ENCODE measurements at places on chromosomes 6 and 20.

GRCh38 chr6:76453270-76453669 is 380.8 kb upstream of the IMPG1 start:
- no peak for DNase-seq

GRCh38 chr20:51752343-51752951 is 15.7 kb downstream of the ATP9A start:
- no peak for DNase-seq

- DNase-seq = no peak
These were observed 919.6 kb upstream of the MAP3K7 start for GRCh38 chr6:91506509-91506908.

DNA sequence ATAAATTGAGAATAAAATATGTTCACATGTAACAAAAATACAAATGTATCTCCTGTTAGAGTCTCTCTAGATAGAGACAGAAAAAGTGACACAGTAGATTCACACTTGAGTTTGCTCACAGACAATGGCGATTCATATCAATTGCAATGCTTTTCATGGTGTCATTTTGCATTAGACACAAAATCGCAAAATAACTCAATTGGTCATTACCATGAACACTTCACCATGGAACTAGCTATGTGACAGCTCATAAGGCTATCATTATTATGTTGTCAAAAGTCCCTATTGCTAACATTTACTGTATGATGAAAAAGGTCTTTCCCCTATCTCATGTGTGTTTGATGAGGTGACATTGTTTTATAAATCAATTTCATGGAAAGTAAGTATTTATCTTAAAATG is 249.5 kb upstream of the AGPAT4 start:
- DNase-seq = no peak

DNA sequence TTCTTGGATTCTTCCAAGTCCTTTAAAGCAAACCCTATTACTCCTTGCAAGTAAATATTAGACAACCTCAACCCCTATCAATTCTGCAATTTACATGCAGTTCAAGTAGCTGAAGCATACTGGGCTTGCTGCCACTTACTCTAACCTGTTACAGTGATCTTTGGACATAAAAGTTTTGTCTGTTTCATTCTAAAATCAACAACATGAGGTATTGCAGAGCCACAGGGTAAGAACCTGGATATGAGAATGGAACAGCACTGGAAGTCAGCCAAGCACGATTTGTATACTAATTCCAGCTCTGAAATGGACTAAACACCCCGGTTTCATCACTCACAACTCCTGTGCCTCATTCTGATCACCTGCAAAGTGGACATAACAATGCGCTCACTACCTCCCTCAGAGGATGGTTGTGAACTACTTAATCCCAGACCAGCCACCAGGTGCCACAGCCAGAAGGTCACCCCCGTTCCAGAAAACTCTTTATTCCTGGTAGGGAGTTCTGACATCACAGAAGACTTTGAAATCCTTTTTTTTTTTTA is 270.0 kb downstream of the ADGB start:
- no peak for DNase-seq

All from stimulated activated CD4-positive, alpha-beta T cell treated with anti-CD3 and anti-CD28 coated beads, Interleukin-15, amount 100 ng/mL, for 1 hour (primary cell).